NCI-H1694 treated with DMSO at 0.1 percent for 48 hours (cell line): ENCODE measurements at places on chromosomes 3 and 15.

GRCh38 chr3:132519914-132520313 is 77.2 kb upstream of the ACKR4 start:
- DNase-seq, result no peak

DNA sequence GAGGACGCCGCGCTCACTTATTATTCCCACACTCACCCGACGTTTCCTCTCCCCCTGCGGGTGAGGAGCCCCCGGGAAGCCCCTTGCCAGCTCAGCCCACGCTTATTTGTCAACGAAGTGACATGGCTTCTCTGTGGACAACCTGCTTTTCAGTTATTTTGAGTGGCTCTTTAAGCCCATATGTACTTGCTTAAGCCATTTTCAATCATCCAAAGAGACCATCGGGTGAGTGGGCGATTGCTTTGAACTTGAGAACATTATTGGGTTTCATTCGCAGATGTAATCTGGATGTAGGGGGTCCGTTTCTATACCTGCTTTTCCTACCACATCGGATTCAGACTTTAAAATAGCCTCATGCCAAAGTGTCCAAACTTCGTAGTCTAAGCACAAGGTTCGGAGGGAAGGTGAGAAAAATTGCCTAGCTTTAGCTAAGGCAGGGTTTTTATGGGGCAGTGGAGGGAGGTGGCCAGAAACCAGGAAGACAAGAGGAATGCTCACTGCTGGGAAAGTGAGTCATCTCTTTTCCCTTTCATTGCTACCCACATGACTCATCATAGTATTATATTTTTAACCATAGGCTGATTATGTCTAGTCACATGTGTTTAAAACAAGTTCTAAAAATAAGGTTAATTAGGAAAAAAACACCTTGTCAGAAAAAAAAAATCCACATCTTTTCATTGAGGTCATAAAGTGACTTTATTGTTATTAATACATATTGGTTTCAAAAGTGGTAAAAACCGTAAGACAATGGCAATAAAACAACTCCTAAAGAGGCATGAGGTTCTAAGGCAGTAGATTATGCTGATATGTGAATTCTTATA is 773.1 kb upstream of the NR2F2 start:
- no peak for DNase-seq

GRCh38 chr15:40567111-40567510 is 2.0 kb upstream of the RPUSD2 start:
- DNase-seq, result peak; percentile 6

- DNase-seq, result no peak
These were observed 4.4 kb downstream of the TERC start for GRCh38 chr3:169760479-169760878.

DNA sequence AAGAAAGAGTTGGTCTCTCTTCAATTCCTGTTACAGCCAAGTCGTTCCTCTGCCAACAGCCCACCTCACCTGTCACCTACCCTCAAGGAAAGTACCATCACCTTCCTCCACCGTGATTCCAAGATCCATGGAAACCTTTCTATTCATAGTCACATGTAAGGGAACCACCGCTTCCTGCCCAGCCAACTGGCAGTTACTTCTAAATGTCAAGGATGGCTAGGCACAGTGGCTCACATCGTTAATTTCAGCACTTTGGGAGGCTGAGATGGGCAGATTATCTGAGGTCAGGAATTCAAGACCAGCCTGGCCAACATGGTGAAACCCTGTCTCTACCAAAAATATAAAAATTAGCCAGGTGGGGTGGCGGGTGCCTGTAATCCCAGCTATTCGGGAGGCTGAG is 82.8 kb downstream of the FOXP1 start:
- DNase-seq, result no peak

GRCh38 chr3:72145506-72146380 is 360.8 kb upstream of the PROK2 start:
- no peak for DNase-seq

DNA sequence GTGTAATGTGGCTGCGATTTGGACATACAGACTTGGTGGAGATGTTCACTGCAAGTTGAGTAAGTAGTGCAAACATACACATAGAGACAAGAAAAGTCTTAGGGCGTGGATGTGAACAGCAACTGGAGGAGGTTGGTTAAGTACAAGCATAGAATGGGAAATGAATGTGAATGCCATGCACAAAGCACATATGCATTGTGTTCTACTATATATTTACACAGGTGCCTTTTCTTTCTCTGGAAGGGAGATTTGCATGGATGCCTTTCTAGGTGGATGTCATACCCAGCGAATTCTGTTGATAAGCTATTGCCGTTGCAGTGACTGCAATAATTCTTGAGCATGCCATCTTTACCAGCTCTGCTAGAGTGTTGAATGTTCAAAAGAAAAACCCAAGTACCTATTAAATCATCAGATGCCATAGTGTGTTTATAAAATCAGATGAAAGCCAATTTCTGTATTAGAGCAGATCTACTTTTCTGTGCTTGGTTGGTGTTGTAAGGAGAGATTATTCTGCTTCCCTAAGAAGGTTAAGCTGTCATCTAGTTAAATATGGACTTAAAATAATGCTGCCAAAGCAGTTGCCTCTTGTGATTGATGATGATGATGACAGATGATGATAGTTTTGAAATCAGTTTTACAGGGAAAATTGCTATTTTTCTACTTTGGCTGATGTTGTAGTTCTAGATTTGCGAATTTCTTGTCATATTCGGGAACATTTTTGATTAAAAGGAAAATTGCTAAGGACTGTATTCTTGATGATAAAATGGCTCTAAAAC is 148.4 kb downstream of the CNTN4 start:
- no peak for DNase-seq

GRCh38 chr3:7659079-7659478 is 798.2 kb downstream of the GRM7 start:
- DNase-seq, result peak; percentile 50

DNA sequence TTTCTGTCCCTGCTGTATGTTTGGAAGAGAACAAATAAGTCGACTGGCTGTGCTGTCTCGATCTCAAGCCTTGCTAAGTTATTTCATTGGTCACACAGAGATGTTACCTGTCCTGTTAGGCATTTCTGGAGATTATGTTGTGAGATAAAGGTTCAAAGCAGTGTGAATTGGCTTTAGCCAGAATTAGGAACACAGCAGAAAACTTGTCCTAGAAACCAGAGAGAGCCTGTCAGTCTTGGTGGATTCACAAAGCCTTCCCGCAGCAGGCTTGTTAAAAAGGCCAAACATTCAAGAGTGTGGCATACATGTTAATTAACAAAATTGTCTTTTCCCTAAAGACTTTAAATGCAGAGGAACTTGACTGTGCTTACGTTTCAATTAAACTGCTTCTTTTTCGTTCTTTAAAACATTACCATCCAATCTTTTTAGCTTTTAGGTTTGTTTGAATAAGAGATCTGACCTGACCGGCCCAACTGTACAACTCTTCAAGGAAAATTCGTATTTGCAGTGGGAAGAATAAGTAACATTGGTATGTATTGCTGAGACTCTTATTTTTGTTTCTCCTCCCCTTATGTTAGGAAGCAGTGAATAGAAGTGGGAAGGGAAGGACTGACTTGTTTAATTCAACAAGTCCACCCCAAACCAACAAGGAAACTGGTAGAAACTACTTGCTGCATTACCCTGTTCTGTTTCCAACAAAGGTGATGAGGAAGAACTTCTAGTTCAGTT is 25.2 kb downstream of the ABHD2 start:
- DNase-seq, result no peak

GRCh38 chr3:50028346-50028745 is 60.4 kb upstream of the RBM5 start:
- DNase-seq, result no peak

DNA sequence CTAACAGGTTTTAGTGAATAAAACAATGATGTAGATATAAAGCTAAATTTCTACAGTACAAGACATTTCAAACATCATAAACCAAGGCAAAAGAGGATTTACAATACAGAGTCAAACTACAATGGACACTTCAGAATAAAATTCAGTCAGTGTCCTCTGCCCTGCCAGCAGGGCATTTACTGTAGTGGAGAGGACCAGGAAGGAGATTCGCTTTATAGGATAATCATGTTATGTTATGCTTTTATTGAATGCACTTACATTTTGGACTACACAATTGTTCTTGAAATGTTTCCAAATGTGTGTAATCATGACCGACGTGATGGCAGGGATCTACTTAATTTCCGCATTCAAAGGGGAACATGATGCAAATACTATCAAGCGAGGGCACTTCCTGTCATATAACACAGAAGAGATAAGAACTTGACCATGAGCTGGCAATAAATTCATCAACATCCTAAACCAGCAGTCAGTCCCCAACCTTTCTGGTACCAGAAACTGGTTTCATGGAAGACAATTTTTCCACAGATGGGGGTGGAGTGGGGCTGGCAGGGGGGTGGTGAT is 925.6 kb downstream of the FHIT start:
- DNase-seq, result no peak

DNA sequence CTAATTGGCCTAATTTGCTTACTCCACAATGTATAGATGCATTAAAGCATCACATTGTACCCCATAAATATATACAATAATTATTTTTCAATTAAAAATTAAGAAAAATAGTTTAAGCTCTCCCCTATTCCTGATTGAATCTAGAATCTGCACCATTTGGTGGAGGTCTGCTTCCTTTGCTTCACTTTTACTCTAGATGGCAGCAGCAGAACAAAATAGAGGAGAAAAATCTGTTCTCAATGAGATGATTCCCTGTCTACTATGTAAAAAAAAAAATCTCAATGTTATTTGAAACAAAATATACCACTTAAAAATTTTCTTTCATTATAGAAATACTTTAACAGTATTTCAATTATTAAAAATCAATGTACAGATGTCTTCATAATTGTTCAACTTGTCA is 109.6 kb upstream of the FXR1 start:
- peak; percentile 46 for DNase-seq

DNA sequence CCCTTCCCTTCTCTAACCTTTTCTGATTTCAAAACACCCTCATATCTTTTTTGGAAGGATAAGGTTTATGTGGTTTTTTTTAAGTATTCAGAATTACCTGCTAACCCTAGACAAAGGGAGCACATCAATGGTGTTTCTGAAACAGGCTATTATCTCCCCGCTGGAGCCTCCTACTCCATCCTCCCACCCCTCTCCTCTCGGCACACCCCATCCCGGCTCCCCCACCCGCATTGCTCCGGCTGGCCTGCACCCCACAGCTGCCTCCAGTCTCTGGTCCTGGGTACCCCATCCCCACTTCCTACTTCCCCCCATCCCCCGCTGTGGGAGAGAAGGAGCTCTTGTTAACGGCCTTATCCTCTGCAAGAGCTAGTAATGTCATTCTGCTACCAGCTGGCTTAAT is 59.2 kb downstream of the PDIA5 start:
- no peak for DNase-seq

DNA sequence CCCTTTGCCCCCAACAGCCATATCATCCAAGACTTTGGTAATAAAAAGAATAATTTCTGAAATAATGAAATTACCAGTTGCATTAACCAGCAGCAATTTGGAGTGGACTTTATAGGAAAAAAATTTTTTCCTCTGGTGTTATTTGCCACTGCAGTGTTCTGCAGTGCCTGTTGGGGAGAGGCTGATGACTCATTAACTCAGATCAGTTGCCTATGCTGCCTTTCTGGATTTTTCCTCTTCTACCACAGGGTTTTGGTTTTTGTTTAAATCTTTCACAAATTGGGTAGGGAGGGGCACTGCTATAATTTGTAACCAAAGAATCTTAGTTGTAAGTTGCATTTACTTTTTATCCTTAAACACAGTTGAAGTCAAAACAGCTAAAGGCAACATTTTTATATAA is 22.7 kb downstream of the ATP6V1A start:
- DNase-seq, result no peak

DNA sequence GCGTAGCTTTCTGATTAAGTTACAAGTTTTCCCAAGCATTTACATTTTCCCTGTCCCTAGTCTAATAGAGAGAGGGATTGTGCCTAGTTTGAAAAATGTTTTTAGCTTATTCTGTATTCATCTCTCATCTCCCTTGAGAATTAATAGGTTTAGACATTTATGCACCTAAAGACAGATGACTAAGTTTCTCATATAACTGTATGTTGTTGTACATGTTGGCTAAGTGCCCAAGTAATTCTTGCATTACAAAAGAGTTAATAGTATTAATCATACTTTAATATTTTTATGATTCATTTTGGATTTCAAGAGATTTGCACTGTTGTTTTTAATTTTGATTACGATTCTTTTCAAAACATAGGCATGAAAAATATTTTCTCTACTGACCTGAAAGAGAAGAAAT is 109.0 kb upstream of the TBL1XR1 start:
- no peak for DNase-seq

DNA sequence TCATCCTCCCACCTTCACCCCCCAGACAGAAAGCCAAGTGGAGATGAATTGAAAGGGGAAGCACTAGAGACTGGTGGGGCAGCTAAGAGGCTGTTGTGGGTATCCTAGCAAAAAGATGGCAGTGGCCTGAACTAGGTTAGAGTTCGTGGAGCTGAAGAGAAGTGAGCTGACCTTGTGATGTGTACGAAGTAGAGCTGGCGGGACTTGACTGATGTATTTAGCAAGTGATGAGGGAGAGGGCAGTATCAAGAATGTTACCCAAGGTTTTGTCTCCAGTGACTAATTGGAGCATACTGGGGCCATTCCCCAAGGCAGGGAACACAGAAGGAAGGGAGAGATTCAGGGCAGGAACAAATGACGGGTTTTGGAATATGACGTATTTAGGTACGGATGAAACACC is 50.0 kb upstream of the CP start:
- DNase-seq, result no peak

GRCh38 chr3:38306941-38307340 is 24.8 kb downstream of the SLC22A14 start:
- no peak for DNase-seq

GRCh38 chr3:175413926-175414325 is 554.8 kb downstream of the NAALADL2 start:
- no peak for DNase-seq

DNA sequence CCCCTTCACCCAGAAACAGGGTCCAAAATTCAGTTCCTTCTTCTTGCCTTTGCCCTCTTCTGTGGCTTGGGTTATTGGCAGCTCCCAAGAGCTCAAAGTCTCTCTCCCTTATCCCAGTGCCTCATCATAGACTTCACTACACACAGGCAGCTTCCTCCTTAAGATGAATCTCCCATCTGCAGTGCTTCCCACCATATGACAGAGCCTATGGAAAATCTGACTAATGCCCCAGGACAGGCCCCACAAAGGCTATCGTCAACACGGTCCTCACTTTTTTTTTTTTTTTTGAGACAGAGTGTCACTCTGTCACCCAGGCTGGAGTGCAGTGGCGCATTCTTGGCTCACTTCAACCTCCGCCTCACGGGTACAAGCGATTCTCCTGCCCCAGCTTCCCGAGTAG is 194.1 kb downstream of the MEX3B start:
- DNase-seq, result no peak

DNA sequence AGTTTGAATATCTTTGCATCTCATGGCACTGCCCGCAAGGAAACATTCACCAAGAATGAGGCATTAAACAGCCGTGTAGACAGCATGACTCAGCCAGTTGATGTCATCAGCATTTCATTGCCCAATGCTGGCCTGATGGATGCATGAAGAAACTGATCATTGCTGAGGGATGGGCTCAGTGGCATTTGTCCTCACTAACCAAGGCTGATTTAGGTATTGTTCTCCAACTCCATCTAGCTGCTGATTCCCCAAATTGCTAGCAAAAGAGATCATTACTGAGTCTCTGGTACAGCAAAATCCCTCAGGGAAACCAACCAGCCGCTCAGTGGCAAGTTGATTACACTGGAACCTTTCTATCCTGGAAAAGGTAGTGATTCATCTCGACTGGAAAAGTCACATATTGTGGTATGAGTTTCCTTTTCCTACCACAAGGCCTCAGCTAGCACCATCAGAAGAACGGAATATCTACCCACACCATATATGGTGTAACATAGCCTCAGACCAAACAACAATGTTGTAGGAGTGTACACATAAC is 186.5 kb upstream of the GAP43 start:
- no peak for DNase-seq
